Cardiac septum (tissue), 1 donor: ENCODE measurements at places on chromosomes 2 and 18. TPM values are rescaled to one million over a fixed set of nuclear protein-coding genes. Genes with fewer than 3 reads are reported as not detected.

DNA sequence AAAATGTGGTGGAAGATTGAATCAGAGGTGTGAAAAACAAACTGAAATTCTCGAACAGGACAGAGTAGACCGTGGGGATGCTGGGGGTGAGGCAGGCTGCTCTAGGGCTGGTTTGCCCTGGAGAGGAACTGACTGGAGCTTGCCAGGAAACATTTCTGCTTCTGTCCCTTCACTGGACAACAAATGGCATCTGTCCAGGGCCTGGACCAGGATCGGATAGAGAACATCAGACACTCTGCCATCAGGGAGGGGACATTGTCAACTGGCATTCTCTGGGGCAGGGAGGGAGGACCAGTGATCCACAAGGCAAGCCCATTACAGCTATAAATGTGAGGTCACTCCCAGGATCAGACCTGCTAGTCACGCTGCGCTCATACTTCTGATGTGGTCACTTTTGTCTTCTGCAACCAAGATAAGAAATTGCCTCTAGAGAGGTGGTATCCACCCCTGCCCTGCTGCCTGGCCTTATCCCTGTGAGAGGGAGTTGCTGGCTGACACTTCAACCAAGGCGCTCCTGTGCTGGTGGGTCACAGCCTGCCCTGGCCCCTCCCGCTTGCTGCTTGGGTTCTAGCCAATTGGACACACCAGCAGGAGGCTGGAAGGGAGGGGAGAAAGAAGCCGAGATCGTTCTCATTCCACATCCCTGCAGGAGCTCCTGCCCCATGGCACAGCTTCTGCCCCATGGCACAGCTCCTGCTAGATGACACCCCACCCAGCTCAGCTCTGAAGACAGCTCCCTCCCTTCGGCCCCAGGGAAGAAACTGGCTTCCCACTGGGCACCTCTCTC, 8.7 kb downstream of the NPPC start:
- DNase-seq: peak; percentile 53

GRCh38 chr18:65548316-65548715, 202.5 kb upstream of the CDH7 start:
- DNase-seq: no peak

DNA sequence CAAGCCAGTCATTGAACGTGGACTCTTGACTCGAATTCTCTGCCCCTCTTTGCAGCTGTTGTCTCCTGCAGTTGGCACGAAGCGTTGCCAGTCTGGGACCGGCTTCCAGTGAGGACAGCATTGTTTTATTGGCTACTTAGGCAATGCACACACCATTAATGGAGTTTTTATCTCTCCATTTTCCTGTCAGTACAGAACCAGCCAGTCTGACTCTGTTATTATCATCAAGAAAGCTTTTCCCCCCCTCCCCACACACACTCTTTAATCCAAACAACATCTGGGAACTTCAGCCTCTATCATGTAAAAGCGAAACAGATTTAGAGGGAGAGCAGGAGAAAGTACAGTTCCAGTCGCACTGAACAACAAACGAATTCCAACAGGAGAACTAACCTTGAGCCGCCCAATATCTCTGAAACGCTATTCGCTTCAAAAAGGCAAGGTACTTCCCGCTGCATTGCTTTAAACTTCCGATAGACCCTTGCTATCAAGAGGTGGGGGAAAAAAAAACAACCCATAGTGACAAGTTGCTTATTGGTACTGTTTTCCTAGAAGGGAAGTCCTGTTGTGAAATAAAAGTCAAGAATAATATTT, 38.2 kb downstream of the ACVR1 start:
- DNase-seq: no peak

- no peak for DNase-seq
Measured at GRCh38 chr2:5834501-5834900, 142.3 kb downstream of the SOX11 start.

GRCh38 chr2:67323209-67323991, 73.7 kb upstream of the ETAA1 start:
- DNase-seq: no peak

DNA sequence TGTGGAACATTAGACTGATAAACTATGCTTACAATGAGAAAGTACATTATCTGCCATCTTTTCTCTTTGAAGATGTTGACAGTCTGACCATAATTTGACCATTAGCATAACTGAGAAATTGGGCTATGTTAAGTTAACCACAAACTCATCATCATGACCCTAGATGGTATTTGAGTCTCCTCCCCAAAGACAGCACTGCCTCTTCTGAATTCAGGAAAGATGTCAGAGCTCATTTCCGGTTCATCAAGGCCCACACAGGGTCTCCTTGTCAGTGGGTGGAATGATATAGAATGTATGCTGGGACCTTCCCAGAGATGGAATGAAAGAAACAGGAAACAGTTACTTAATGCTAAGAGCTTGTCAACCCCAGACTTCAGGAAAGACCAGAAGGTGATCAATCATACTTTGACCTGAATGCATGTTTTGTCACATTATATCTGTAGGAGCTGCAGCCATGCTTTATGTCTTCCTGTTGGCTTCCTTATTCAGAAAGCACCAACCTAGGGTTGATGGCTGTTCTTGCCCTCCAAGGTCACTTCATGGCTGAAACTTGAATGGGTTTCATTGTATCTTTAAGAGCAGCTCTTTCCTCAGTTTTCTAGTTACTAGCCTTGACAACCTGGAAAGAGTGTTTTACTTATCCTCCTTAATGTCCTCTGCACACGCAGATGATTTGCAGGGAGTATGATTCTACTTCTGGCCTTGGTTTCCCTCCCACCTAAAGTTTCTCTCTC, 99.1 kb upstream of the NEUROD1 start:
- DNase-seq: no peak

- peak; percentile 84 for DNase-seq
Measured at GRCh38 chr2:112626604-112627059, 19.1 kb upstream of the SLC20A1 start.

GRCh38 chr18:9608298-9608697, 6.1 kb downstream of the PPP4R1 start:
- DNase-seq: no peak

DNA sequence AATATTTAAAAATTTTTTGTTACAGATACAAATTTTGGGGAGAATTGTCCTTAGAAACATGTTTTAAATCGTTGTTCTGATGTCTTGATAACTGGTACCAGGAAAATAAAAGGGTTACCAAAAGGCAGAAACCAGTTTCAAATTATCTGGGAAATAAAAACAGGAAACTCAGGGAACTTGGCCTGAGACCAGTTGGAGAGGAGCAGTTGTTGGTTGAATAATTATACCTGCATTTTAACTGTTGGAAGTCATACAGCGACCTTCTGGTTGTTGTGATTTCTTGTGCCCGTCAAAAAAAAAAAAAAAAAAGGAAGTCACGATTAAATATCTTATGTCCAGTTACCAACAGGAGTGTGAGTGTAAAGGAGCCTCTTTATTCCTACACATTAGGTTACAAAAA, 51.8 kb downstream of the CRIM1 start:
- no peak for DNase-seq

DNA sequence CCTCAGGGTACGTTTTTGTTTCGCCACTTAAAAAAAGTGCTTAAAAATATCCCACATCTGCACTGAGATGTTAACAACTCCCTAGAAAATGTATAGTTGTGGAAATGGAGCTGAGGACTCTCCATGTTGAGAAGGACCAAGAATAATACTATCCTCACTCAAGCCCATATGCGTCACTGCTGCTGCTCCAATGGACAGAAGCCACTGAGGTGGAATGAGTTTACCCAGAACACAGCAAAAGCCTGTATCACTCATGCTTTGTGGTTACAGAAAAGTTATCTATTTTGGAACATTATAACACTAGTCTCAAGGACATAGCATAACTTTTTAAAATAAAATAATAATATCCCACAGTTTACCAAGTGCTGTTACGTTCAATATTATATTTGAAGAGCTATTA, 31.9 kb downstream of the DSC3 start:
- DNase-seq: no peak

- no peak for DNase-seq
Measured at GRCh38 chr2:60539140-60539539, 14.3 kb downstream of the BCL11A start.

GRCh38 chr2:67930156-67930555, 132.6 kb downstream of the C1D start:
- no peak for DNase-seq

GRCh38 chr18:58407649-58408407, 221.1 kb downstream of the ALPK2 start:
- no peak for DNase-seq

ADNP2 gene
- total RNA-seq: 11.8 TPM

IL37 gene
- not detected for total RNA-seq

ICOS gene
- total RNA-seq: not detected

GCKR gene
- total RNA-seq: not detected

ASB18 gene
- 44.4 TPM for total RNA-seq
